ENCODE measurements at places on chromosomes 12 and 14.

DNA sequence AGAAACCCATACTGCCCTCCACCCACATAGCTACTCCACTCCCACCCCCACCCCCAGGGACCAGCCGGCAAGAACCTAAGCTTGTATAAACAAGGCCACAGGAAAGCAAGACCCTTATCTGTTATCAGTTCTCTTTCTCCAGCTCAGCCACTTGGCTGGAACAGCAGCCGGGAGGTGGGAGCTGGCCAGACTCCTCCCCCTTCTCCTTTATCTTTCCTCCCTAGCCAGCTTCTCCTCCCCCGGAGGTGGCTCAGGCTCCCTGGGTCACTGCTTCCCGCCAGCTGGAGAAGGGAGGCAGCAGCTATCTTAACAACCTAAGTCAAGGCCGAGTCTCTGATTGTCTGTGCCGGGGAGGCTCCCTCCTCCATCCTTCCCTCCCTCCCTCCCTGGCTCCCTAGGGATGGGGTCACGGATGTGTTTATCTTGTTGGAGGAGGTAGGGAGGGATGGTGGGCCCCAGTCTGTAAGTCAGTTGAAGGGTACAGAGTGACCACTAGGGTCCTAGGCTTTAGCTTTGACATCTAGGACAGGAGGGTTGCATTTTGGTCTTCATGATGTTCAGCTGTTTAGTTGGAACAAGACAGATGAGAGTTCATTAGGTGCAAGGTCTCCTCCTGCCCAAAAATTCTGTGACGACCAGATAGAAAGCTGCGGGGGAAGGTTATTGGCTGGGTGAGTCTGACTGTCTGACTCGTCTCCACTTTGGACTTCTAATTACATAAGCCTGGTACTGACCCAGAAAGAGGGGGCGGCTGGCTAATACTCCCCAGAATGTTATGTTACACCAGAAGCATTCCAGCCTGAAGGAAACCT lies 29.7 kb downstream of the ZFP36L1 start:
- DNase-seq, result no peak

DNA sequence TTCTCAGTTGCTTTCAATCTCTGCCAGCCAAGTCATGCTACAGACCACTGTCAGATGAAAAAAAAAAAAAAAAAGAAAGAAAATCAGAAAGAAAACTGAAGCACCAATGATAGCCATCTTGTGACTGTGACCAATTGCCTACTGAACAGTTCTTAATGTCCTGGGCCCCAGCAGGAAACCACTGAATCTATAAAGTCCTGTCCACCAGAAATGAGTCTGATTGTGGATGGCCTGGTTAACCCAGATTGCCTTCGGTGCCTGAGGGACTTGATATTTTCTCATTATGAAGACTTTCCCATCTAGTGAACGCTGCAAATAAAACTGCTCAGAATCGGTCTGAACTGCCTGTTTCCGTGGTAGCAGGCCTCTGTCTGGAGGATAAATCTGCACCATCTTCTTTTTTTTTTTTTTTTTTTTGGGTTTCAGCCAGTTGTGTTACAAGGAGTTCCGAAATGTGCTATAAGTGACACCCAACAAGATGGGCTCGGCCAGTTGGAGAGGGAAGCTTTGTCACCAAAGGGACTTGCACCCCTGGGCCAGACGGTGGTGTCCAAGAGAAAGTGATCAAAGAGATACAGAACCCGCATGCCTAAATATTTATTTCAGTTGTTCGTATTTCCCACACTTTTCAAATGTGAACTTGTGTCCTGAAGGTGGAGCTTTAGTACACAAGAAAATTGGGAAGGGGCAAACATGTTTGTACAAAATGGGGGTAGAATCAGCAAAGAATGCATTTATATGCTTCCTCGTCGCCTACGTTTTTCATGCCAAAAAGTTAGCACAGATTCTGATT lies 3.0 kb upstream of the PLXNC1 start:
- DNase-seq, result no peak

- DNase-seq, result no peak
These were observed 11.2 kb upstream of the PXN start for GRCh38 chr12:120276734-120277133.

GRCh38 chr14:50937325-50937724 lies 7.0 kb downstream of the PYGL start:
- no peak for DNase-seq

- DNase-seq, result no peak
These were observed 28.7 kb downstream of the MSRB3 start for GRCh38 chr12:65307169-65307501.

DNA sequence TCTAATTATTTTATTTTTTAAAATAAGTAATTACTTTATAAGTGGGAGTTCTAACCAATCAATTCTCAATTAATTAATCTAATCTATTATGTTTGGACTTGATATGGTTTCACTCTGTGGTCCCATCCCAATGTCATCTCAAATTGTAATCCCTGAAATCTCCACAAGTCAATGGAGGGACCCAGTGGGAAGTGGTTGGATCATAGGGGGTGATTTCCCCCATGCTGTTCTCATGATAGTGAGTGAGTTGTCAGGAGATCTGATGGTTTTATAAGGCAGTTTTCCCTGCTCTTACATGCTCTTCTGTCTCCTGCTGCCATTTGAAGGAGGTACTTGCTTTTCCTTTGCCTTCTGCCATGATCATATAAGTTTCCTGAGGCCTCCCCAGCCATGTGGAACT lies 836.1 kb downstream of the GALC start:
- DNase-seq, result no peak

DNA sequence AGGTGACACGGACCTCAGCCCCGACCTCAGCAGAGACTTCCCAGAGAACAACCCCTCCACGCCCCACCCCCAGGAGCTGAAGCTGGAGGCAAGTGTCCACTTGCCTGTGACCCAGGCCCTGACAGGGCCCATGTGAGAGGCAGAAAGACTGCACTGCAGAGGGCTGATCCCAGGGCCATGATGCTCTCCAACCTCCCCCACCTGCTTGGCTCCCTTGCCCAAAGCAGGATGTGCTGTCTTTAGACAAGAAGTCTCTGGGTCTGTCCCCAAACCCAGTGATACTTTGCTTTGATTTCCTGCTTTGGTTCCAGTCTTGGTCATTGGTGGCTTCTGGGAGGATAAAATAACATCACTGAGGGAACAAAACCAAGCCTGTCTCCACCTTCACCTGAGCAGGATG lies 59.4 kb downstream of the BCL11B start:
- DNase-seq, result no peak

GRCh38 chr12:116864371-116865160 lies 16.7 kb downstream of the HRK start:
- no peak for DNase-seq

DNA sequence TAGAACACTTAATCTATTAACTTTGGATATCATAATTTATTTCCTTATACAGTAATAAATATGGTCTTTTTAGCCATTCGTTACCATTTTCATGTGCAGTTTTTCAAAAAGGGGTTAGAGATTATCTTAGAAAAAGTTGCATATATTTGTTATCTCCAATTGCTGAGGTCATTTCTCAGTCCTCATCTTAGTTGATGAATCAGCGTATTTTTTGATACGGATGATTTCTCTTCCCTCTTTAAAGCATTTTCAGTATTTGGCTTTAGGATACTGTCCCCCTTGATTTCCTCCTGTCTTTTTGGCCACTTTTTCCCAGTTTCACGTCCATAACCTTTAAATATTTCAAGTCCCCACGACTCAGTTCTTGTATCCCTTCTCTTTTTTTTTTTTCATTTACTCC lies 21.8 kb downstream of the DNAL1 start:
- no peak for DNase-seq

GRCh38 chr12:89748791-89749190 lies 40.2 kb upstream of the ATP2B1 start:
- no peak for DNase-seq

DNA sequence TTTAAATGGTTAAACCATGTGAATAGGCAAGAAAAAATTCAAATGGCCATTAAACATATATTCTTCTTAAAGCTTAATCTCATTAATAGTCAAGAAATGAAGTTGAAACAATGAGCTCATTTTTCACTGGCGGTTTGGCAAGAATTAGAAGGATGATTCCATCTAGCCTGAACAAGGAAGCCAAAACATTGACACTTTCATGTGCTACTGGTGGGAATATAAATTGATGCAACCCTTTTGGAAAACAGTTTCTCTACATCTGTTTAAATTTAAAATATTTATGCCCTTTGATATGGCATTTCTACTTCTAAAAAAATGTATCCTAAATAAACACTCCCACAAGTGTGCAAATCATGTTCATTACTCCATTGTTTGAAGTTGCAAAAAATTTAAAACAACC lies 174.7 kb upstream of the HIF1A start:
- no peak for DNase-seq

GRCh38 chr12:23055004-23055403 lies 430.0 kb downstream of the ETNK1 start:
- no peak for DNase-seq

DNA sequence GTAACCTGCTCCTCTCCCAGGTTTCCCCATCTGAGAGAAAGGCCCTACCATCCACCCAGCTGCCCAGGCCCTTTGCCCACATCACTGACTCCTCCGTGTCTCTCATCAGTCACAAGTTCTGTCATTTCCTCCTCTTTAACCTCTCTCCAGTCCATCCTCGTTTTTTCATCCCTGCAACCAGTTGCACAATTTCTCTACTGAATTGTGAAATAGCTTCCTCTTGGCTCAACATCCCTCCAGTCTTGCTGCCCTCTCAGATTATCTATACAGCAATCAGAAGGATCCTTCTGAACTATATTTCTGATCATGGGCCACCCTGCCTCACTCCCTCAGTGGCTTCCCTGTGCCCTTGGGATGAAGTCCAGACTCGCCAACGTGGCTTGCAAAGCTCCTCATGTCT lies 6.8 kb downstream of the FAM161B start:
- DNase-seq, result no peak

DNA sequence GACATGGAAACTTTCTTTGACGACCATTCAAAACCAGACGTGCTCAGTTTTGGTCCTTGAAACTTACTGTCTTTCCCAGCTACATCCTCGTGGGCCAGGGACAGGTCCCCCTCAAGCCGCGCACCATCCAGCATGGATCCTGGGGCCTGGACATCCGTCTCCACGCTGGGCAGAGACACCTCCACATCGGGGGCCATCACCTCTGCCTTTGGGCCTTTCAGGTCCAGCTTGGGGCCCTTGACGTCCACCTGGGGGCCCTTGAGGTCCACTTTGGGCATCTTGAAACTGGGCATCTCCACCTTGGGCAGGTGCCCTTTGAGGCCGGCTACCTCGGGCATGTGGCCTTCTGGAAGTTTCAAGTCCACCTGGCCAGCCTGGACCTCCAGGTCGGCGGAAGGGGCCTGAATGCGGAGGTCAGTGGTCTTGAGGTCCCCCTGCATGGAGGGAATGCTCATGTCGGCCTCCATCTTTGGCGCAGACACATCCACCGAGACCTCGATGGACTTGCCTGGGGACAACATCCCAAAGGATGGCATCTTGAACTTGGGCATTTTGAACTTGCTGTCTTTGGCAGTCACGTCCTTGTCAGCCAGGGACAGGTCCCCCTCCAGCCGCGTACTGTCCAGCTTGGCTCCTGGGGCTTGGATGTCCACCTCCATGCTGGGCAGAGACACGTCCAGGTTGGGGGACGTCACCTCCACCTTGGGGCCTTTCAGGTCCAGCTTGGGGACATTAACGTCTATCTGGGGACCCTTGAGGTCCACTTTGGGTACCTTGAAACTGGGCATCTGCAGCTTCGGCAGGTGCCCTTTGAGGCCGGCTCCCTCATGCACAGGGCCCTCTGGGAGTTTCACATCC lies 17.1 kb downstream of the PLD4 start:
- no peak for DNase-seq

DNA sequence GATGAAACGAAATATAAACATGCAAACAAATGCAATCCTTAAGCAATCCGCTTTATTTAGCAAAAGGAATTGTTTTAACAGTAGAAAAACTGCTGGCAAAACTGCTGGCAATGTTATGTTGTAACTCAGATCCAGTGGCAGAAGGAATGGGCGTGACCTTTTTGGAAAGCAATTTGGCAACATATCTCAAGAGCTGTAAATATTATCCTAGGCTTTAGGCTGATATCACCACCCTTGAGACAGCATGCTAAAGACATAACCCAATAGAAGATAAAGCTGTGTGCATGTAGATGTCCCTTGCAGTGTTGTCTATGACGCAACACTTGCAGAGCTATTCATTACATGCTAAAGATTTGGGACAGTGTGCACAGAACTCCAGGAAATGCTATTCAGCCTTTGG lies 138.5 kb downstream of the DICER1 start:
- DNase-seq, result no peak
